ENCODE measurements at places on chromosomes 11 and 22.
A peak's percentile ranks its signal among the peaks of the same experiment; 100 is the strongest.

- DNase-seq = peak; percentile 99
These were observed at the start of the genes DDB1 and TKFC for GRCh38 chr11:61332797-61333549. Gene DDB1, minus strand, starts transcription at chr11:61333105. Its CDS starts 137 bp downstream, at chr11:61332968. Gene TKFC, plus strand, starts transcription at chr11:61333228. Its CDS starts 1,501 bp downstream, at chr11:61334729.

DNA sequence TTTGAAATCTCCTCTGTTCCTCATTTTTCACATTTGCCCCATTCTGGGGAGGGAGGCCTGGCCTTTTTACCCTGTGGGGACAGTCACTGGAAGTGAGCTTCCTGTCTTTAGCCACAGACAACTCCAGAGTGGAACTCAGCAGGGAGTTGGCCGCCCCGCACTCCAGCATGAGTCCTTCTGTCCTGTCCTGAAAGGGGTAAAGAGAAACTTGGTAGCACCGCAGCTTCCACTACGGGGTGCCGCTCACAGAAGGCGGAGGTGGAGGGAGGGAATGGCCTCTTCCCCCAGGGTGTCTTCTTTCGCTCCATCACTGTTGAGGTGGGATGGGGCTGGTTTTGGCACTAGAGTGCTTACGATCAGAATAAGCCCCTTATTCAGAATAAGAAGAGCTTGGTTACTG lies 132.2 kb downstream of the ST3GAL4 start:
- no peak for DNase-seq

GRCh38 chr11:70834984-70835560 lies 417.3 kb downstream of the SHANK2 start:
- DNase-seq = no peak

- DNase-seq = no peak
These were observed 39.4 kb upstream of the TTC12 start for GRCh38 chr11:113274713-113275582.

- DNase-seq = no peak
These were observed 15.3 kb downstream of the TRIM44 start for GRCh38 chr11:35677904-35678303.

- no peak for DNase-seq
These were observed 20.0 kb upstream of the SYT12 start for GRCh38 chr11:67002921-67003411.

- peak; percentile 76 for DNase-seq
These were observed 2.2 kb downstream of the BCR start for GRCh38 chr22:23182309-23183060.

DNA sequence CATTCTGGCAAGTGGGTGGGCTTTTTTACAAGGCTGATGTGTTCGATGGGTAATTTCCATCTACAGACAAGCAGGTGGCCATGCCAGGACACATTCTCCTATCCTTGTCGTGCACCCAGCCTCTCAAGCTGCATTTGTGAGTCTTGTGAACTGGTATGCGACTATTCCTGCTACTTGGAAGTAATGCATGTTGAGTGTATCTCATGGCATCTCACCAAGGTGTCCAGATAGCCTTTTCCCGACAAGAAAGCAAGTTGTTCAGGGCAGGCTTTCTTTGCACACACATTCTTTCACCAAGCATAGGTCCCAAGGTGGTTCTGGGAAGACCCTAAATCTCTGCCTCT lies 18.8 kb upstream of the SYT13 start:
- DNase-seq = no peak

DNA sequence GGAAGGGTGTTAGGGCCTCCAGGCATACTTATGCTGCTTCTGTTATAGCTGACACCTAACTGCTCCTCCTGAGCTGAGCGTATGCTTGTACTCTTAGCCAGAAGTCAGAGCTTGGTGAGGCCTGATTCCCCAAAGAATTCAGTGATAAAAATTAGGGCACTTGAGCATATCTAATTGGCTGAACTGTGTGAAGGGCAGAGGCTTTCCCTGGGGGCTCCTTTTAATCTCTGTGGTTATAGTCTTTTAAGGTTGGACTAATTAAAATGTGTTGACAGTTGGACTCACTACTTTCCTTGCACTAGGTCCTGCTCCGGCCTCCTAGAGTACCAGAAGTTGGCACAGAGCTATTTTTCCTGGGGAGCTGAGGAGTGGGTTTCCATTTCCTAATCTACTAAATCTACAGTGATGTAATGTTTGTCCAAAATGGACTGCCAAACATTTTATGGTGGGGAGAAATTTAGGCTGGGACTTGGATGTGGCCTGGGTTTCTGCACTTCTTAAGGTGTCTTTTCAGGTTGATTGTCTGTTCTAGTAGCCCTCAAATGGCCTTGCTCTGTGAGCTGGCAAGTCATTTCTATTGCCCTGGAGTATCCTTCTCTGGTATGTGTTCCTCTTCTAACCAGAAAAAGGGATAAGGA lies 18.4 kb downstream of the STIM1 start:
- DNase-seq = no peak

GRCh38 chr11:11708256-11708655 lies 86.5 kb upstream of the GALNT18 start:
- no peak for DNase-seq

DNA sequence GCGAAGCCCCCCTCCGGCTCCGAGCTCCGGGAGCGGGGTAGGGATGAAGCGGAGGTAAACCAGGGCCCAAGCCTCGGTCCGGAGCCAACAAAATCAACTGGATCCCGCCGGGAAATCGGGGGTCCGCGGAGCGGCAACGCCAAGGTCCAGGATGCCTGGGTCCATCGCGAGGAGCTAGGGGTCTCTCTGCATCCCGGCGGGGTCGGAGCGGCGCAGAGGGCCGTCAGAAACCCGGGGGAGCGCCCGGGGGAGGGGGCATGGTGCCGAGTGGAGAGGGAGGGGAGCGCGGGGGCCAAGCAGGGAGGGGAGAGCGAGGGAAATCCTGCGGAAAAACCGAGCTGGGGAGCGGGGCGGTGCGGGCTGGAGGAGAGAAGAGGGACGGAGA lies 51.8 kb downstream of the SLC22A12 start:
- DNase-seq = no peak

GRCh38 chr11:8543278-8543677 lies 50.8 kb downstream of the STK33 start:
- DNase-seq = no peak

- DNase-seq = no peak
These were observed 75.0 kb upstream of the CCND1 start for GRCh38 chr11:69566001-69566400.

- no peak for DNase-seq
These were observed 30.1 kb upstream of the RASD2 start for GRCh38 chr22:35510481-35510934.

GRCh38 chr11:121040614-121041002 lies 16.7 kb downstream of the TBCEL start:
- DNase-seq = no peak
